ENCODE measurements at places on chromosomes 6 and 20. TPM values are rescaled to one million over a fixed set of nuclear protein-coding genes. Genes with fewer than 3 reads are reported as not detected.

NOTCH4 gene
- total RNA-seq, result 0.51 TPM

NSFL1C gene
- total RNA-seq, result 112 TPM

BPHL gene
- total RNA-seq, result 14.0 TPM

HSPA1L gene
- 1.6 TPM for total RNA-seq

CLDN20 gene
- total RNA-seq, result not detected

AKAP12 gene
- 5.9 TPM for total RNA-seq

CD93 gene
- total RNA-seq, result not detected

GPSM3 gene
- 3.5 TPM for total RNA-seq

HLA-DRA gene
- total RNA-seq, result not detected

OXT gene
- not detected for total RNA-seq

SLC22A7 gene
- not detected for total RNA-seq

GRCh38 chr6:46899659-46900058, 22.1 kb downstream of the ADGRF5 start:
- DNase-seq, result no peak

DNA sequence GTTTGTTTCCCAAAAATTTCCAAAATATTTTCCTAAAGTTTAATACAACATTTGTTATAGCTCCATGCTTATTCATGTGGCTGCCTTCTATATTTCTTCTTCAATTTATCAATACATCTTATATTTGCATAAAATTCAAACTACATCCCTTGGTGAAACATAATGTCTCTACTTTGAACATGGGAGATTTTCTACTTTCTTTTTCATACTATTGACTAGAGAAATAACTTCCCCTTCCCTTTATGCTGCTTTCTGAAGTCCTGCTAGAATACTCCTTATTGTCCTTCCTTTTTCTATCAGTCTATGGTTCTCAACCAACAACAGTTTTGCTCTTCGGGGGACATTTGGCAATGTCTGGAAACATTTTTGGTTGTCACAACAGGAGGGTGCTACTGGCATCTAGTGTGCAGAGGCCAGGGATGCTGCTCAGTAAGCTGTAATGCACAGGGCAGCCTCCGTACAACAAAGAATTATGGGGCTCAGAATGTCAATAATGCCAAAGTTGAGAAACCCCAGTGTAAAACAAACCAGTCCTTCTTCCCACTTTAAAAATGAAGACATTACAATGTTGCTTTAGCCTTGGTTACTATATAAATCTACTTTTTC, 29.9 kb downstream of the MKKS start:
- DNase-seq, result no peak

DNA sequence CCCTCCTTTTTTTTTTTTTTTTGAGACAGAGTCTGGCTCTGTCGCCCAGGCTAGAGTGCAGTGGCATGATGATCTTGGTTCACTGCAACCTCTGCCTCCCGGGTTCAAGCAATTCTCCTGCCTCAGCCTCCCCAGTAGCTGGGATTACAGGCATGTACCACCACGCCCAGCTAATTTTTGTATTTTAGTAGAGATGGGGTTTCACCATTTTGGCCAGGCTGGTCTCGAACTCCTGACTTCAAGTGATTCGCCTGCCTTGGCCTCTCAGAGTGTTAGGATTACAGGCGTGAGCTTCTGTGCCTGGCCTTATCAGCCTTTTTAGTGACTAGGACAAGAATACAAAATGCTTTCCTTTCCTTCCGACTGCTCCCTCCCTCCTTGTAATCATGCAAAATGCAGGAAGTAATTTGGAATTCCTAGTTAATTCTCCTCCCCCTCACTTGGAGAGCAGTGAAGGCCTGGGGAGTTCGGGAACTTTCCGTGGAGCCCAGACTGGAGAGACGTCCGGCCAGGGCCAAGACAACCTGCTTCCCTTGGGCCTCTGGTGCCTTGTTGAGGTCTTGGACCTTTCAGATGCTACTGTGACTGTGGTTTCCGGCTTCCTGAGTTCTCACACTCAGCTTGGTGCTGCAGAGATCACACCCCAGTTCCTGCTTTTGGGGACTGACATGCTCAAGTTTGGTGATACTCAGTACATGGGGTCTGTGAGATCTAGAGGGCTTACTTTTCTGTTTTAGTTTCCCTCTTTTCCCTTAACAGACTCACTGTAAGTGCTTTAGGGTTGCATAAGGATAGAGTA, 3.9 kb upstream of the PHF20 start:
- DNase-seq, result no peak

- peak; percentile 71 for DNase-seq
Observed at GRCh38 chr6:25014791-25015560, 79.2 kb upstream of the RIPOR2 start.

- no peak for DNase-seq
Observed at GRCh38 chr6:92428448-92428847, 990.9 kb downstream of the EPHA7 start.

DNA sequence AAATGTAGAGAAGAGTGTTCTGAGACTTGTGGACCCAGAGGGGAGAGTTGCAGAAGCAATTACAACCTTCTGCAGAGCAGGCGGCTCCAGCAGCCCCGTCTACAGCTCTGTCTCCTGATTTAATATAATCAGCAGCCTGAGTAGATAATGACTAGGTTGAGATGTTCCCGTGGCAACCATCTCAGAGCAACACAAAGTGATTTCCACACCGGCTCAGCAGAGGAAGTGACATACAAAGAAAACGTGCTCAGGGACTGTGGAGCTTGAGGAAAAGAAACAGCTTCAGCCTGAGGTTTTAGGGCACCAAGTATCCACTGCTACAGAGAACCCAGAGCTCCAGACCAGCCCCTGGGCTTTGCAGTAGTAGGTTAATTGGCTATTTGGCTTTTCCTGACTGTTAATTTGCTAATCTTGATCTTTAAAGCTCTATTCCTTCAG, 136.4 kb downstream of the MTFR2 start:
- peak; percentile 85 for DNase-seq

DNA sequence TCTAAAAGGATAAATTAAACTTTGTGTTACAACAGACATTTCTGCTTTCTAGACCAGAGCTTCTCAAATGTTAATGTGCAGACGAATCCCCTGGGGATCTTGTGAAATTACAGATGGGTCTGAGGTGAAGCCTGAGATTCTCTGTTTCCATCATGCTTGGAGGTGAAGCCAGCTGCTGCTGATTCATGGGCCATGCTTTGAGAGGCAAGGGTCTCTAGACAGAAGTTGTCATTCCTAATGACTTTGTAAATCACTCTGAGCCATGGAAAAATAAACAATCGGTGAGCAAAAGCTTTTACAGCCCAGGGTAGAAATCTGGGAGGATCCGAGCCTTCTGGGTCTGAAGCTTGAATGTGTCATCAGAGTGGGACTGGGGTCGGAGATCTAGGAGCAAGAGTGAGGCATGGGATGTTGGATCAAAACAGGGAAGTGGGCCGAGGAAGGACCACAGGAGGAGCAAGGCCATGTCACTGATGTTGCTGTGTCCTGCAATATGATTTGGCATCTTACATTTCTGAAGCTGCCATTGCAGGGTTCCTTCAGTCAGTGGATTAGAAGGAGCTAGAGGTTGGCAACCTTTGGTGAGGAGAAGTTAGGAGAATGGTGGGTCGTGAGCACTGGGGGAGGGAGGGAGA, 77.3 kb downstream of the TRMT11 start:
- DNase-seq, result no peak

GRCh38 chr20:37223053-37223452, 38.6 kb downstream of the GHRH start:
- DNase-seq, result peak; percentile 93

- no peak for DNase-seq
Observed at GRCh38 chr6:19866173-19866984, 29.2 kb downstream of the ID4 start.

- DNase-seq, result no peak
Observed at GRCh38 chr6:37004044-37004980, 1.1 kb upstream of the FGD2 start.

DNA sequence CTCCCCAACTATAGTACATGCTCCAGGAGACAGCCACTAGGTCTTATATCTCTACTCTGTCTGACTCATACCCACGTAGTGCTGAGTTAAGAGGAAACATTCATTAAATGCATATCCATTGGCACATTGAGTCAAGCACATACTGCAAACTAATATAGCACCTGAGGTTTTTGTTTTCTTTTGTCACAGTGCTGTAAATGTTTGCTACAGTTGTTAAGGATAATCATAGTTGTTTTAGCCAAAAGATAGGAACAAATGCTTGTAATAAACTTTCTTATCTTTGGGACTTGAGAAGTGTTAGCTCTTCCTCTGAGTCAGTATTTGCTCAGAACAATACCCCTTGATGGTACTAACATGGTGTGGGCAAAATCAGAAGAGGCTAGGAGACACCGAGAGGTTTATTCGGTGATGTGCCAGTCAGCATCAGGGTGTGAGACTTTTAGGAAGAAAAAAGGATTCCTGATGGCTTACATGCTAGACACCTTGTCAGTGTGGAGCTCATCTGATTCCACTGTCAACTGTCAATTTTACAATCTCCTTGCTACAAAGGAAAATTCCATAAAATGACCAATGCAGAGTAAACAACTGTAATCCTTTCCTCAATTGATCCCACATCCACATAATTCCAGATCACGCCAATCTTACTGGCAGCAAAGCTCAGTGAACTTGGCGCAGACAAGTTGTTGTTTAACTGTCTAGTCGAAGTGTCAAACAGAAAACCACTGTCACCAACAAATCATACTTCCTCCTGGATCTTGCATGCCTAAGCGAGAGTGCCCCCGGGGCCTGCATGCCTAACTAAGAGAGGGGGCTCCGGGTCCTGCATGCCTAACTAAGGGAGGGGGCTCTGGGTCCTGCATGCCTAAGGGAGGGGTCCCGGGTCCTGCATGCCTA, 36.1 kb downstream of the ELOVL2 start:
- peak; percentile 22 for DNase-seq

DNA sequence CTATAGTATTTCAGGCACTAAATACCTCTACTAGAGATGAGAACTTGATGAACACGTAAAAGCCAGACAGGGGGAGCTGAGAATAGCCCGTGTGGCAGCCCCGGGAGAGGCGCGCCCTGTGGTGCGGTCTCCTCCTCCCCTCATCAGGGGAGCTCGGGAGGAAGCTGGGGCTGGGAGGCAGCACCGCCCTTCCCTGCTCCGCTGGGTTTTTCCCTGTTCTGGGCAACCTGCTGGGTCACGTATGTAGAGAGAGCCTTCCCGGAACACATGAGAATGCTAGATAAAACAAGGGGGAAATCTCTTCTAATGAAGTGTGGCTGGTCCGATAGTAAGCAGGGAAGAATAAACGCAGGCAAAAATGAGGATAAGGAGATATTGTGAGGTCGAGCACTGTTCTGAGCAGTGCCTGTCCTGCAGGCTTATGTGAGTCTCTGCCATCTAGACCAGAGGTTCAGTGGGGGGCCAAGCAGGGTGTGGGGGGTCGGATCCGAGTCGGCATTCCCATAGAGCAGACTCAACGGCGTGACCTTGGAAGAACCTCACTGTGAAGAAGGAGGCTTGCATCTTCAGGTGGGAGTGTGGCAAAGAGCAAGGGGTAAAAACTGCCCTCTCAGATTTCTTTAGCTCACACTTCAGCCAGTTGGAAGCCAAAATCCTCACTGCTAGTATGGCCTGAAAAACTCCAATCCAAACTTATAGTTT, 13.4 kb upstream of the RPS6KA2 start:
- no peak for DNase-seq

- DNase-seq, result no peak
Observed at GRCh38 chr6:39330476-39330875, 8.0 kb upstream of the KCNK16 start.

DNA sequence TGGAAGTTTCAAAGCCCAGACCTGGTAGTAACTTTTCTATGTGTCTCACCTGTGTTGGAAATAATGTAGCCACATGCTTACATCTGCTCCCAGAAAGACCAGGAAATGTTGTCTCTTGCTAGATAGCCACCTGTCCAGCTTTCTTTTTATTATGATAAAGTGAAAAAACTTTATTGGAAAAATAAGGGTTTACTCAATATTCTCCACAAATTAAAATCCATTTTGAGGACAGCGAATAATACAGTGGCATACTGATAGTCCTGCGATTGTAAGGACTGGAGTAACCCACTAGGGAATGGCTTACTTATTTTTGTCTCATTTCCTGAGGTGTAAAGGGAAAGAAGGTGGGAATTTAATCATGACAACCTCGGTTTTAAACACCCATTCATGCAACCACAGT, 100.1 kb downstream of the HFE start:
- DNase-seq, result no peak

DNA sequence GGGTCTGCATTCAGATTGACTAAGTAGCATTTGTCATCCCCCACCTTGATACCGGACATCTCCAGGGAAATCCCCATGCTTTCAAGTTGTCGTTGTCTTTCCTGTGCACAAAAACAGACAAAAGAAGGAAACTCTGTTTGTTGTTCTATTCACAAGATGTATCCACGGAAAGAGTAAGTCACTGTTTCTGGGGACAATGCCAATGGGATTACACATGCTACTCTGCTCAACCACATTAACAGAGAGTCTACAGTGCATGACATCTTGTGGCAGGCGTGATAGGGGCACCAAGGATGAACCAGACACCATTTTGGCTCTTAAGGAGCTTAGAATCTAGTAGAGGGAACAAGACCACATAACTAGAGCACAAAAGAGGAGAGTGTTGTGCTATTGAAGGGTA, 124.4 kb upstream of the NUP153 start:
- peak; percentile 93 for DNase-seq

GRCh38 chr6:161271343-161272030, 2.4 kb downstream of the AGPAT4 start:
- no peak for DNase-seq

DNA sequence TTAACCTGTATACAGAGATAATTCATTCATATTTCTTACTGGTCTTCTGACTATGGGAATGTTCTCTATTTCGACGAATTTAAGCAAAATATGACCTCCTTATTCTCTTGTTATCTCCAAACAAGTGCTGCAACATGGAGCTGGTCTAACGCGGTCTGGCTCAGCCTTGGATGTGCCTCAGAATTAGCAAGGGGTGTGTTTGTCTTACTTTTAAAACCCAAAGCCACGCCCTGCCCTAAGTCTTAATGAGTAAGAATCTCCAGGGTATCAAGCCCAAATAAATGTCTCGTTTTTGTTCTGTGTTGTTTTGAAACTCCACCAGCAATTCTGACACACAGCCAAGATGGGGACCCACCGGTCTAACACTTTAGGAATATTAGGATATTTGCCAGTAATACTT, 99.2 kb downstream of the ATP9A start:
- no peak for DNase-seq

DNA sequence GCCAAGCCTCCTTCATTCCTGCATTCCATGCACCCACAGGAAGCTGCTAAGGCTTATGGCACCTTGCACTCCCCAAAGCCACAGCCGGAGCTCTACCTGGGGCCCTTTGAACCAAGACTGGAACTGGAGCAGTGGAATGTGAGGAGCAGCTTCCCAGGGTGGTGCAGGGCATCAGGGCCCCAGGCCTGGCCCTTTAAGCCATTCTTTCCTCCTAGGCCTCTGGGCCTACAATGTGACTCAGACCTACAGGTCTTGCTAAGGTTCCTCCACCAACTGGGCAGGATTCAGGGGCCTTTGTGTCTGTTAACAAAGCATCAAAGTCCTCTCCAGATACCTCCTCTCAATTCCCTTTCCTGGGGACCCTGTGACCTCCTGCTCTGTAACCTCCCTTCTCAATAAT, 36.2 kb downstream of the SF3B5 start:
- DNase-seq, result no peak

DNA sequence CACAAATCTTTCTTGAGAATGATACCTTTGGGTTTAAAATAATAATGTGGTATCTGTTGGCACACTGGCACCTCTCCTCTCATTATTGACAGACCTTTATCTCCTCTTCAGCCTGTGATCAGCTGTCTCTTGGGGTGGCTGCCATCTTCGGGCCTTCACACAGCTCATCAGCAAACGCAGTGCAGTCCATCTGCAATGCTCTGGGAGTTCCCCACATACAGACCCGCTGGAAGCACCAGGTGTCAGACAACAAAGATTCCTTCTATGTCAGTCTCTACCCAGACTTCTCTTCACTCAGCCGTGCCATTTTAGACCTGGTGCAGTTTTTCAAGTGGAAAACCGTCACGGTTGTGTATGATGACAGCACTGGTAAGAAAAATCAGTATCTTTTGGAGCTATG, 232.8 kb downstream of the GRIK2 start:
- no peak for DNase-seq
